ENCODE measurements at places on chromosomes 2 and 18.

DNA sequence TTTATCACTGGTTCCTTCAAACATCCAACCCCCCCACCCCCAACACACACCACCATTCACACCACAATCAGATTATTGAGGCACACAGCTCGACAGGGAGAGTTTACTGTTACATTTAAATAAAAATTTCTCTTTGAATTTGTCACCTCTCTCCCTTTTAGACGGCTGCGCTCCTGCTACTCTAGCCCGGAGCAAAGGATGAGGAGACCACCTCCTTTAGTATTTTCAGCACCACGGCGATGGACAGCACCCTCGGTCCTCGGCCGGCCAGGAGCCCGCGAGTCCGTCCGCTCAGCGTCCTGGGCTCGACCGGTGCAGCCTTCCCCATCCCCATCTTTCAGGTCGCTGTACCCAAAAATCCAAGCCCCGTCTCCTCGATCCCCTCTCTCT is 892 bp downstream of the CELF4 start:
- DNase-seq = no peak

DNA sequence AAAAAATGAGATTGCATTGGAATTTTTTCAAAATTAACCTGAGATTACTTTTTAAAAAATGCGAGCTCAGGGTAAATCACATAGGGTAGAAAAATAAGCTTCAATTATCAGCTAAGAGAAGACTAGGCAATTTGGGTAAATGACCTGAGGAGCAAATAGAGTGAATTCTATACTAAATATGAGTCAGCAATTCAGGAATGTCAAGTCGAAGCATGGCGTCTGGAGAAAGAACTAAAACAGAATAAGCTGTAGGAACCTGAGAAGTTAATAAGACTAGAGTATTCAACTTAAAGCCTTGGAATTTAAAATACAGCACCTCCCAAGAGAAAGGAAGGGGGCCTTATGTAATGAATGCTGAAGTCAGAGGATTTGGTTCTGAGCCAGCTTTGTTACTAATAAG is 487.0 kb downstream of the SUCLG1 start:
- no peak for DNase-seq

DNA sequence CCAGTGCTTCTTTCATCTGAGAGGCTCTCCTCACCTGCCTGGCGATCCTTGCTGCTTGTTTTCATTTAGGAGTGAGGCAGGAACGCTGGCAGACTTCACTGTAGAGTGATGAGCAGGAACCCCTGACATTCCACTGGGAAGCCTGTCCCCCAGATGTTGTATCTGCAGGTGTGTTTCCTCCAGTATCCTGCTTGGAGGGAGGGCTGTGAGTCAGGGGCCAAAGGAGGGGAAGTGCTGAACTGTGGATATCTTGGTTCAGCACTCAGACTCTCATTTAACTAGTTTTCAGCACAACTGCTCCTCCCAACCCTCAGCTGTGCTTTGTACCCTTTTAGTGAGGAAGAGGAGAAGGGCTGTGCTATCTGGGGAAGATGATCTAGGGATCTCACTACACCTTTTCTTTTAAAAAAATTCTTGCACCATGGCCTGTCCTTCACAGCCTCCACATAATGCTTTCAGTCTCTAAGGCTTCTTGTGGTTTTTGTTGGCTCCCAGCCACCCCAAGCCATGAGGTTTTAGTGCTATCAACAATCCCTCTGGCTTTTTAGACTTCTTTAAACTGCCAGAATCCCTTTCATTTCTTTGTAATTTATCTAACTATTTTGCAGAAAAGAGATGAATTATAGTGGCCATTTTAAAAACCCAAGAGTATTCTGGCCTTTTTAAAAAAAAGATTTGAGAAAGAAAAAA is 11.2 kb downstream of the ANKAR start:
- DNase-seq = no peak

GRCh38 chr18:56323673-56324072 is 314.7 kb downstream of the TXNL1 start:
- DNase-seq = no peak

DNA sequence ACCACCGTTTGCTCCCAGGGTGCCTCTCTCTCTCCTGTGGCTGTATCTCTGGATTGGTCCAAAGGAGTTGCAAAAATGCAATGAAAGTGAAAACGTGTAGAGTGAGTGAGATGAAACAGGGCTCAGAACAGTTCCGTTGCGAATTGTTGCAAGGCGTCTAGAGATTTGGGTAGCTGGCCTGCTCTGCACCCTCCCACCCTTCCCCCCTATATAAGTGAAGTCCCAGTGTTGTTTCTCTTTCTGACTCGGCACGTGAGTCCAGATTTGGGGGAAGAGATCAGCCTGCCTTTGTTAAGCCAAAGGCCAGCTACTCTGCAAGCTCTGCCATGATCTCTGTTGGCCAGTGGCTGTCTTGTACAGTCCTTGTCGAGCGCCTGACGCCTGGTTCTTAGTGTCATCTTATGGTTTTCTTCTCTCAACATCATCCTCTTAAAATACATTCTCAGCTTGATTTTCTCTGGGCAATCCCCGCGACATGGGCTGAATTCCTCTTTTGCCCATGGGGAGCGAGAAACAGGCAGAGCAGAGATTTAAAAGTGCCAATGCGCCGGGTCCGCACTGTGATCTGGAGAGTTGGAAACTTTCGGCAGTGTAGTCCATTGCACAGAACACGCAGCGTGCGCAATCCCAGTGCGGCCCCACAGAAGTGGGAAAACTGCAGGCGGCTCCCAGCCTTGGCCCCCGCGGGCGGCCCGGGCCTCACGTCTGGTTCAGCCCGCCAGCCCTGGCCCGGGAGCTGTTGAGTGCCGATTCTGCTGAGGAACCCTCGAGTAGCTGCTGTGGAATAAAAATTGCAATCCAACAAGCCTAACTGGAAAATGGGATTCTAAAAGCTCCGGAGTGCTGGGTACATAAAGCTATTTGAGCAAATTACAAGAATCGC is 9.3 kb downstream of the MEIS1 start:
- no peak for DNase-seq

- DNase-seq = no peak
These were observed 36.6 kb downstream of the FEZ2 start for GRCh38 chr2:36561237-36561944.
